ENCODE measurements at places on chromosomes 2 and 18.

- no peak for DNase-seq
Observed at GRCh38 chr2:33144243-33144642, 197.5 kb downstream of the LTBP1 start.

DNA sequence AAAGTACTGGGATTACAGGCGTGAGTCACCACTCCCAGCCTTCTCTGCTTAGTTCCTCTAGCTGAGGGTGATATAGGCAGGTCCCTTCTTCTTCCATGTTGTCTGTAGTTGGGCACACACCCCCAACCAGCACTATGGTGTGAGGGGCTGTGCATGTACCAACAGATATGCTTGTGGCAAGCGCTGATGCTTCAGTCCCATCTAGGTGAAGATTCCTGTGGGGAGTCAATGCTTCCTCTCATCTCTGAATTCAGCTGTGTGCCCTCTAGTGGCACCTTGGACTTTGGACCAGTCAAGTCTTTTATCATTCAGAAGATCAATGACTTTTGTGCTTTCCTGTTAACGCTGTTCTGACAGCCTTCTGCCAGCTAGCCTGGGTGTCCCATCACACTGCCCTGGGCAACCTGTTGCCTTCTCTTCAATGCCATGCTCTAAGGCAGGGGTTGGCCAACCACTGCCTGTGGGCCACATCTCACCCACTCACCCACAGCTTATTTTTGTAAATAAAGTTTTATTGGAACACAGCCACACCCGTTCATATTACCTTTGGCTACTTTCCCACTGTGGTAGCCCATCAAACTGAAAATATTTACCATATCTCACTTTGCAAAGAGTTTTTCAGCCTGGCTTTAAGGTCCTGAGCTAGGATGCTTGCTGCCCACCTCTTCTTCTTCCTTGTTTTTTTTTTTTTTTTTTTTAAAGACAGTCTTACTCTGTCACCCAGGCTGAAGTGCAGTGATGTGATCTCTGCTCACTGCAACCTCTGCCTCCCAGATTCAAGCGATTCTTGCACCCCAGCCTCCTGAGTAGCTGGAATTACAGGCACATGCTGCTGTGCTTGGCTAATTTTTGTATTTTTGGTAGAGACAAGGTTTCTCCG lies 51.0 kb downstream of the NPAS2 start:
- no peak for DNase-seq

- no peak for DNase-seq
Observed at GRCh38 chr2:131120815-131121317, 15.7 kb downstream of the PLEKHB2 start.

GRCh38 chr2:130261970-130262760 lies 63.9 kb upstream of the TUBA3E start:
- DNase-seq, result no peak

GRCh38 chr2:44929159-44929734 lies 12.3 kb upstream of the SIX3 start:
- no peak for DNase-seq

DNA sequence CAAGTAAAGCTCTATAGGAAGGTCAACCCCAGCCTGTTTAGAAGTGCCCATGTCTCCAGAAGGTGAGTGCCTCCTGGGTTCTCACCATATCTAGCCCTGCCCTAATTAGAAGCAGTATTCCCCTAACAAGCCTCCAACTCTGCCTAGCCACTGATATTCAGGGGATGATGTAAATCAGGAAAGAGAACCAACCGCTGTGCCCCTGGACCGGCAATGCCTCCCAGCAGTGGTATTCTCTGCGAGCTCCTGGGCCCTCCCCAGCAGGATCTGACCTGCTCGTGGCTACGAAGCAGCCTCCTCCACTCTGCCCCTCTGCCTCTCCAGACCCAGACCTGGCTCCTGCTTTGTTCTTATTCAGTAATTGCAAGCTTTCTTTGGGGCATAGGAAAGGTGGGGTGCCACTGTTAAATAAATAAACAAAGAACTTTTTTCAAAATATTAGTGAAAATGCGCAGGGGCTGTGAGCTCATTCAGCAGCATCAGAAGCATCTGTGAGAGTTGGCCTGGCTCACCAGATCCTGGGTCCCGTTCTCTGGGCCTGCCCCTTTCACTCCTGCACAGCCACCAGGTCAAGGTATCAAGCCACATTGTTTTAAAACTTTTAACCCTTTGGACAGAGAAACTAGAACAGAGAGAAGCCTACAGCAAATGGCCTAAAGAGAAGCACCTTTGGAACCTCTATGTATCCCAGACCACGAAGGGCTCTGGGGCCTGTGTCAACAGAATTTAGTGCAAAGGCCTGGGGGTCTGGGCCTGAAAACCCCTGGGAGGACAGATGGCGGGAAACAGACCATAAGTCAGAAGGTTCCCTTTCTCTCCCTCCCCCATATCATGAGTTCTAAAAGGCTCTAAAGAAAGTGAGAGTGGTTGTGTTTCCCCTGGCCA lies 11.9 kb downstream of the MREG start:
- DNase-seq, result no peak

GRCh38 chr18:59101830-59102414 lies 37.8 kb upstream of the SEC11C start:
- no peak for DNase-seq

- DNase-seq, result peak; percentile 51
Observed at GRCh38 chr2:212777020-212777491, 238.5 kb upstream of the ERBB4 start.

DNA sequence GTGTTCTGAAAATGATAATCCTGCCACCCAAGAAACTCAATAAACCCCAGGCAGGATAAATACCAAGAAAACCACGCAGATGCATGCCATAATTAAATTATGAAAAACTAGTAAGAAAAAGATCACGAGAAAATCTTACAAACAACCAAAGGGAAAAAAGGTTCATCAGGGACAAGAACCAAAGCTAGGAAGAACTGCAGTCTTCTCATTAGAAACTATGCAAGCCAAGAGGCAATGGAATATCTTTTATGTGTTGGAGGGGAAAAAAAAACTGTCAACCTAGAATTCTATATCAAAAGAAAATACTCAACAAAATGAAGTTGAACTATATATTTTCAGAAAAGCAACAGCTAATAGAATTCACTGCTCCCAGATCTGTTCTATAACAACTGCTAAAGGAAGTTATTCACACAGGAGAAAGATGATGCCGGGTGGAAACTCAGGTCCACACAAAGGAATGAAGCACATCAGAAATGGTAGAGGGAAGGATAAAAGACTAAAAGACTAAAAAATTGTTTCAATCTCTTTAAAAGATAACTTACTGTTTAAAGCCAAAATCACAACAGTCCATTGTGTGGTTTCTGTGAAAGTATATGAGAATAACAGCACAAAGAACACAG lies 55.0 kb downstream of the NDUFA10 start:
- DNase-seq, result no peak

DNA sequence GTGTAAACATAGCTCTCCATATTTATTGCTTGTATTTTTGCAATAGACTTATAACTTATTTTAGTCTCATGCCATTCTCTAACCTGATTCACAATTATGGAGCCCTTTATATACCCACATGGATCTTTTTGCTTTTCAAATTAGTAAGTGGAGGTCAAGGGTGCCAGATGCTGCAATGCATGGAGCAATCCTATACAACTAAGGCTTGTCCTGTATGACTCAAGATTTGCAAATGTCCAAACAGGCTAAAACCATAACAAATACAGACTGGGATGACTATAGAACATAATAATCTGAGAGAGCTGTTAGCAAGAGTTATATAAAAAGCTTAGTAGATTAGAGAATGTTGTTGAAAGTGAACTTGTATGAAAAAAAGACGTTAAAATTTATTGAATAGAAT lies 690.4 kb upstream of the NRXN1 start:
- no peak for DNase-seq

- DNase-seq, result no peak
Observed at GRCh38 chr2:5230444-5230843, 461.7 kb upstream of the SOX11 start.

GRCh38 chr2:126878601-126879000 lies 20.1 kb upstream of the TEX51 start:
- DNase-seq, result no peak

DNA sequence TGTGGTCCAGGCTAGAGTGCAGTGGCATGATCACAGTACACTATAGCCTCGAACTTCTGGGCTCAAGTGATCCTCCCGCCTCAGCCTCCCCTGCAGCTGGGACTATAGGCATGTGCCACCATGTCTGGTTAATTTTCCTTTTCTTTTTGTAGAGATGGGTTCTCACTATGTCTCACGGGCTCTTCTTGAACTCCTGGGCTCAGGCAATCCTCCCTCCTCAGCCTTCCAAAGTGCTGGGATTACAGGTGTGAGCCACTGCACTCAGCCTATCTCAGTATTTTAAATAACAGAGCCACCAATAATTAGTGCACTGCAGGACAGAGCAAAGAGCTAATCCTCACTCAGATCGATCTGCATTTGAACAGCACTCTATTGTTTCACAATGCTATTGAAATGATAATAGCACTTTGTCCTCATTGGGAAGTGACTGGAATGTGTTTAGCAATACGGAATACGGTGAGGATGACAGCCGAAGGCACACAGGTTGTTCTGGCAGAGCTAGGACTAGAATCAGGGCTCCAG lies 335.9 kb downstream of the DLGAP1 start:
- no peak for DNase-seq

DNA sequence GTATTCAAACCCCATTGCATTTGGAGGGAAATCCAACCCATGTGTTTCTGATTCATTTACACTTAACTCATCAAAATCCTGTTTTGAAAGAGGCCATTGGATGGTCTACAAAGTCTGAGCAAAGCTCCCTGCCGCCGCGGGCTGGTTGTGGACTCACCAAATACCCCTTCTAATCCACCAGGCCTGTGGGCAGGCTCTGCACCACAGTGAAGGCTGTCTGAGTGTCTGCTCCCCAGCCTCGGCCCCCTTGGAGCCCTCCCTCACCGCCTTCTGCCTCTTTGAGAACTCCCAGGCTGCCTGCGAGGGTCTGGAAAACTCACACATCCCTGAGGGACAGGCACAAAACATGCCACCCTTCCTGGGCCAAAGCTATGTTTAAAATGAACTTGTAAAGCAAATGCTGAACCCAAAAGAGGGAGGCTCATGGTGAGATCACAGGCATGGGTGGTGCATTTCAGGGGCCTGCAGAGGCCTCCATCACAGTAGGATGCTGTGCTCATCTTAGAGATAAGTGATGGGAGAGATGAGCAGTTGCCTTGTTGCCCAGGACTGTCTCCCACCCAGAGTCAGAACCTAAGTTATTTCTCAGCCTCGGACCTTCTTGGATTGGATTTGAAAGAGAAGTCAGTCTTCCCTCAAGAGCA lies 225.0 kb downstream of the CYP26B1 start:
- no peak for DNase-seq

DNA sequence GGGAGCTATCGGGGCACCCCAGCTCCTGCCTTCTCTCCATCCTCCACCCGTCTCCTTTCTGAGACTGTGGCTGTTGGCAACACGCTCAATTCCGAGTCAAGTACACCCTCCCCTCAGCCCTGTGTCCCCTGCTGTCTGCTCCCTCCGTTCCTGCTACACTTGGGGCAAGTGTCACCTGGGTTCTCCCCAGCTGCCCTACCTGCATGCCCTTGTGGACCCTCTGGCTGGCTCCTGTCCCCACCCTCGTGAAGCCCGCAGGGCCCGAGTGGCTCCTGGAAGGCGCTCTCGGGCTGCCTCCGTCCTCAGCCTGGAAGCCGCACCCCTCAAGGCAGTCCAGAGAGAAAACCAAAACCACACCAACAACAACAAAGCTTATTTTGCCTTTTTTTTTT lies 33.9 kb downstream of the PDIA6 start:
- no peak for DNase-seq

DNA sequence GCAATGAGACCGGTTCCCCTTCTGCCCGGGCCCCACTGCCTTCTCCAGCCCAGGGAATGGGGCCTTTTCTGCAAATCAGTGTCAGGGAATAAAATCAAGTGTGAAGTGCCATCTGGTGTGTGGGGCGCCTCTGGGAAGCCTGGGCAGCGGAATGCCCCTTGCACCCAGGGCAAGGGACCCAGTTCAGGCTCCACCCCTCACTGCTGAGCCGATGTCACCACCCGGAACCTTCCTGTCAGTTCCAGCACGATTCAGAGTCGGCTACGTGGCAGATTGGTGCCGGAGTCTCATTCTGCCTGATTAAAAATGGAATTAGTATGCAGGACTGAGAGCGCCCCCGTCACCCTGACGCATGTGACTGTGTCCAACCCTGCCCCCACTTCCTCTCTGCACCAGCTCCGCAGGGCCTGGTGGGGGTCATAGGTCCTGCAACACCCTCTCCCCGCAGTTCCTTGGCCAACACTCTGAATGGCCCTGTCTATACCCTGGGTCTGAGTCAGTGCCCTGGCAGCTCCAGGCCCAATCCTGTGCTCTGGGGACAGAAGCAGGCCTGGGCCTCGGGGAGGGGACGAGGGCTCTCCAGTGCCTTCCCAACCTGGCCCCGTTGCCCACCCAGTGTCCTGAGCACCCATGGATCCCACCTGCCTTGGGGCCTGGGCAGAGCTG lies 8.2 kb upstream of the ALPI start:
- no peak for DNase-seq

DNA sequence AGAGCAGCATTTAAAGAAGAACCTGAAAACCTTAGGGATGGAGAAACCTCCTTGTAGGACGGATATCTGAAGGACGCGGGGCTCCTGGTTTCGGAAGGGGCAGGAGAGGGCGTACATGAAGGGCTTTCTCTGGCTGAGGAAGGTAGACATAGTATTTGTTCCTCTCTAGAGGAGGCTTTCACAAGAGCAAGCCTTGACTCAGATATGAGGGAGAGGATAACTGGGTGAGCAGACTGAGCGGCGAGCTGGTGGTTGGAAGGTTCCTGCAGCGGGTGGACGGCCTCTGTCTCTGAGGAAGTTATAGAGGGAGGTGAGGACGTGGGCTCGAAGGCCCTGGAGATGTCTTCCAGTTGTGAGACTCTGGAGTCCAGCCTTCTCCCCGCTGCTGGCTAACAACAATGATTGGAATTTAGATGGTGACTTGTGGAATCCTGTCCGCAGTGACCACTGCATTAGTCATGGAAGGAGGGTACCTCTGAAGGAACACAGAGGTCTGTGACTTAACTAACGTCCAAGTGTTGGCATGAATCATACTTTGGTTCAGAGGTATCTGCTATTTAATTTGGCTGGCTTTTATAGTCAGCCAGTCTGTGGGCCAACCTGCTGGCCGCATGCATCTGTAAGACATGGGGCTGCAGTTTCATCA lies 80.9 kb downstream of the ASAP2 start:
- DNase-seq, result no peak

Data from CD4-positive, alpha-beta T cell treated with Interleukin-17A for 1 hour (primary cell).